ENCODE measurements at places on chromosomes 5 and 9.

GRCh38 chr5:159504857-159505304 lies 174.6 kb upstream of the IL12B start:
- DNase-seq = no peak

GRCh38 chr9:114614373-114614772 lies 3.3 kb downstream of the TMEM268 start:
- DNase-seq = no peak

- DNase-seq = no peak
Observed at GRCh38 chr9:94912700-94913249, 186.3 kb downstream of the AOPEP start.

DNA sequence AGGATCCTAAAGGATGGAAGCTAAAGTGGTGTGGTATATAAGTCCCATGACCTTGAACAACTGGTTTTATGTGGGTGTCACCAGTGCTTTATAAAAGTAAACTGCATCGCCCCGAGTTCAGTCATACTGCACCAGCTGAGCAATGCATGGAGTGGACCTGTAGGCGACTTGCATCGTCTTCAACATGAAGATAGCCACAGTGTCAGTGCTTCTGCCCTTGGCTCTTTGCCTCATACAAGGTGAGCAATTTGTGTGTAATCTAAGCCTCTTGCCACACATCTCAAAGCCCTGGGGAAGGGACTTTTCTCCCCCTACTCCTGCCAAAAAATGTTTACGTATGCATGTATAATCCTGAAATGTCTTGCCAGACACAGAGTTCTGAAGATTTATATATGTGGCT lies at the start of gene SPINK5:
SPINK5 (plus strand) TSS at position 120 of the 400 bp plus-strand sequence; CDS start at position 185, 65 bp downstream.
- no peak for DNase-seq

DNA sequence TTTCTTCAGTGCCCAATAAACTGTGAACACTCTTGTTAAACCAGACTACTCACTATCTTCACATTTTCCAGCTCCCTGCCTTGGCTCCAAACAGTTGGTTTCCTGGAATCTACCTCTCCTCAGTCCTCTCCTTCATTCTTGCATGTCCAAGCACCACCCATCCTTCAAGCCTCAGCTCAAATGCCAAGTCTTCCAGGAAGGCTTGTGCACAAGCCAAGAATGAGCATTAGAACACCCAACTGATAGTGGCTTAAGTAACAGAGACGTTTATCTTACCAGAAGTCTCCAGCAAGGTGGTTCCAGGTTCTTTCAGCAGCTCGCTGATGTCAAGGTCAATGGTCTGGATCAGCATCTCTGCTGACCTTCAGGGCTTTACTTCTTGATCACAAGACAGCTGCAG lies 60.1 kb downstream of the PTPDC1 start:
- no peak for DNase-seq

DNA sequence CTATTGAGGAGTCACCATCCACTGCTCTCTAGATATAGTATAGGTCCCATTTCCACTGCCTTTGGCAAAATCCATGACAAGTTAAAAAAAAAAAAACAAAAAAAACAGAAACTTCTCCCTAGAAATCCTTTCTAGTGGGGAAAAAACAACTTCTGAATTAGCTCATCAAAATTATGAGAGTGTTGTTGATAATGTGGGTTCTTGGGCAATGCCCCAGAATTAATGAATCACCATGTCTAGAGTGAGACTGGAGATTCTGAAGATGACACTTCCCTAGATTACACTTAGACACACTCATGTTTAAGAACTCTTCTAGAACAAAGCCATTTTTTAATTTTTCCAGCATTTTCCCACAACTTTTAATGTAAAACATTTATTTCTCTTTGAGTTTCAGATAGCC lies 728.0 kb upstream of the C9orf72 start:
- no peak for DNase-seq

DNA sequence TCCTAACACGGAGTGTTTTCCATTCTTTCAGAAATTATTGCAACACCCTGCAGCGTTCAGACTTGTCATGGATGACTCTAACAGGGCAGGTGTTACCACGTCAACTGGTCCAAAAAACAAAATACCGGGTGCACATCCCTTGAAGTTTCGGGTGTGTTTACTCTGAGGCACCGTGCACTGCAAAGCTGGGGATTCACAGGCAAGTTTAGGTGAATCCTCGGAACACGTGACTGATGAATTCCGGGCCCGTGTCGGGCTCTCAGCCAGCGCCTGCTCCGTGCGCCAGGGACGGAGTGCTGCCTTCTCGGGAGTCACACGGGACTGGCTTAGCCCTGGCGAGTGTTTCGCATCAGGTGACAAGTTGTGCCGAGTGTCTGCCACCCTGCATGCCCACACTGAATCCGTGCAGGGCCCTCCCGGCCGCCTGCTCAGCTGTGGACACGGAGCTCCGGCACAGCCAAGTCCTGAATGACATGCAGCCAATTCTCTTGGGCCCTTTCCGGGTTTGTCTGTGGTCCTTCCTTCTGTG lies 66.0 kb upstream of the IRX4 start:
- no peak for DNase-seq

- no peak for DNase-seq
Observed at GRCh38 chr5:81552852-81553566, 159.1 kb upstream of the ACOT12 start.

DNA sequence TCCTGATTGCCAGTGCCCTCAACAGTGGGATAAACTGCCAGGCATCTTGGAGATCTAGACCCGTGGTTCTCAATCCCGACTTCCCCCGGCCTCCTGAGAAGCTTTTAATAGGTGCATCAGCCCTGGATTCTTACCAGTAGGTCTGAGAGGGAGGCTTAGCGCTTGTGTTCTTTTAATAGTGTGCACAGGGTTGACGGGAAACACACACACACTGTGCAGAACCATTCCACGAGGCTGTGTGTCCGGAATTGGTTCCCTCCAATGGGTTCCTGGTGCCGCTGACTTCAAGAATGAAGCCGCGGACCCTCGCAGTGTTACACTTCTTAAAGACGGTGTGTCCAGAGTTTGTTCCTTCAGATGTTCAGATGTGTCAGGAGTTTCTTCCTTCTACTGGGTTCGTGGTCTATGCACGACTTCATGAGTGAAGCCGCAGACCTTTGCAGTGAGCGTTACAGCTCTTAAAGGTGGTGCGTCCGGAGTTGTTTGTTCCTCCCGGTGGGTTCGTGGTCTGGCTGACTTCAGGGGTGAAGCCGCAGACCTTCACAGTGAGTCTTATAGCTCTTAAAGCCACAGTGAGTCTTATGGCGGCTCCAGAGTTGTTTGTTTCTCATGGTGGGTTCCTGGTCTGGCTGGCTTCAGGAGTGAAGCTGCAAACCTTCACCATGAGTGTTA lies 46.6 kb upstream of the PRSS3 start:
- peak; percentile 14 for DNase-seq

DNA sequence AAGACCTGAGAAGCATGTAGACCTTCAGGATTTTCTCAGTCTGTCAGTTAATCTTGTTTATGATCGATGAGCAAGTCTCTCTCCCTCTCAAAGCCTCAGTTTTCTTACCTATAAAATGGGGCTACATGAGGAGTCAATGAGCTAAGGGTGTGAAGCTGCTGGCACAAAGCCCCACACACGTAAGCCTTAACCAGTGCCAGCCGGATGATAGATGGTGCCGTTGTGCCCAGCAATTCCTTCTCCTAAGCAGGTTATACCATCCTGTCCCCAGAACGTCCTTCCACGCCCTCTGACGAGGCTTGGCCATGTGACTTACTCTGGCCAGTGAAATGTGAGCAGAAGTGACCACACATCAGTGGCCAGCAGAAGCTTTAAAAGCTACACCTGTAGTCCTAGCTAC lies 179.0 kb downstream of the C9orf50 start:
- DNase-seq = no peak

DNA sequence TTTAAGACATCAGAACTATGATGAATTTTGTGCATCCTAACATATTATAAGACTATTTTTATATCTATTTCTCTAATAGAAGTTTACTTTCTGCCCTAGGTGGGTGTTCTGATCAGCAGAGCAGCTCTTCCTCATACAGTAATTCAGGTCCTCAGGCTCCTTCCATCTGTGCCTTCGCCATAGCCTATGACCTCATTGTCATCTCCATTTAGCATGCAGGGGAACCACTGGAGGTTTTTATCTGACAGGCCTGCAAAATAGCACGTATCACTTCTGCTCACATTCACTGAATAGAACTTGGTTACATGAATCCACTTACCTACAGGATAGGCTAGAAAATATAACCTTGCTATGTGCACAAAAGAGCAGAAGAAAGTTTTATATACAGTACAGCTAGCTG lies 159.4 kb upstream of the CCNH start:
- no peak for DNase-seq

DNA sequence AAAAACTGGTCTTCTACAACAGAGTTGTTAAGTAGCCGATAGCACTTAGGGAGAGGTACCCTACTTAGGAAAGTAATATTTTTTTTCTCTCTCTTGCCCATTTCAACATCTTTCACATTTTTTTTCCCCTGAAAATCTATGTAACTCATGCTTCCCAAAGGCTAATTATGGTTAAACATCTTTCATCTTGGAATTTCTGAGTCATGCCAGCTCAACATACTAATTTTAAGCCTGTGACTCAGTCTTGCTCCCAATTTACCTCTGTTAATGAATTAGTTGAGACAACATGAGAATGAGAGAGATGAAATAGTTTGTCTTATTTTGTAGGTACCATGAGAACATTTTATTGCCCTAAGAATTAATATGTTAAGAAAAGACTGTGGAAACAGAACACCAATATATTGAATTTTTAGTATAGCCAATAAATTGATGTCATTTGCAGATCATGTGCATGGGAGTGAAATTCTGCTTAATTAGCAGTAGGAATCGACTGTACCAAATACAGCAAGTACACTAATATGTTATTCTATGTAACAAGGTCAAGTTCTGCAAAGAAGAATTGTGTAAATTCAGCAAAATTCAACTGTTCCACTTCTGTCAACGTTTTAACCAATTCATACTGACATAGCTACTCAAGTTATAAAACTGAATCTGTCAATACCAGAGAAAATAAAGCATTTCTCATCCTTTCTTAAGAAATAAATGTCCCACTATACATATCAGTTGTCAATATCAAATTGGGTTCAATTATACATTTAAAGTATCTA lies 550.0 kb downstream of the PTPRD start:
- no peak for DNase-seq

GRCh38 chr5:174140452-174141020 lies 95.0 kb downstream of the NSG2 start:
- DNase-seq = no peak

DNA sequence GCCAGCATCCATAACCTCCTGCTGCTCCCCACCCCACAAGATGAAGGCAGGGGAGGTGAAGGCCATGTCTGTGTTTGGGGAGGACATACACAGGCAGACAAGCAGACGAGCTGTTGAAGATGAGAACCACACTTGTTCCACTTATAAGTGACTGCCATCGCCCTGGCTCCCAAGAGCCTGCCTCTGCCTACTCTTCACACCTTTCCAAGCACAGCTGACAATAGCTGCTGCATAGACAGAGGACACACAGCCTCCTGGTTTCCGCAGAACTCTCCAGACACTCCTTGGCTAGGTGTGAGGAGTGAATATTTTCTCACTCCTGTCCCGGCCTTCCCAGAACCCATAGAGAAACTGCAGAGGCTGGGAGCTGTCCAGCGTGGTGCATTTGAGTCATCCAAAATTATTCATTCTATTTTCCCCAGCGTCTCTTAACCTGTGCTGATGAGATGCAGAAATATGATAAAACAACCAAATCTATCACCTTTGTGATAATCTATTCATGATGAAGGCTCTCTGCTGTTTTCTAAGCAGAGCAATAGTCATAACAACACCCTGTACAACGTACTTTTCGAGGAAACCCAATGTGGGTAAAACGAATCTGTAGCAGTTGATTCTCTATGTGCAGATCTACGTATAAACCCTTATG lies 24.7 kb downstream of the KLF9 start:
- DNase-seq = no peak

GRCh38 chr9:27422279-27422834 lies 101.7 kb upstream of the IFNK start:
- DNase-seq = no peak

GRCh38 chr9:110897943-110898342 lies 140.3 kb downstream of the LPAR1 start:
- no peak for DNase-seq

- DNase-seq = no peak
Observed at GRCh38 chr5:173602423-173602822, 14.0 kb downstream of the BOD1 start.

DNA sequence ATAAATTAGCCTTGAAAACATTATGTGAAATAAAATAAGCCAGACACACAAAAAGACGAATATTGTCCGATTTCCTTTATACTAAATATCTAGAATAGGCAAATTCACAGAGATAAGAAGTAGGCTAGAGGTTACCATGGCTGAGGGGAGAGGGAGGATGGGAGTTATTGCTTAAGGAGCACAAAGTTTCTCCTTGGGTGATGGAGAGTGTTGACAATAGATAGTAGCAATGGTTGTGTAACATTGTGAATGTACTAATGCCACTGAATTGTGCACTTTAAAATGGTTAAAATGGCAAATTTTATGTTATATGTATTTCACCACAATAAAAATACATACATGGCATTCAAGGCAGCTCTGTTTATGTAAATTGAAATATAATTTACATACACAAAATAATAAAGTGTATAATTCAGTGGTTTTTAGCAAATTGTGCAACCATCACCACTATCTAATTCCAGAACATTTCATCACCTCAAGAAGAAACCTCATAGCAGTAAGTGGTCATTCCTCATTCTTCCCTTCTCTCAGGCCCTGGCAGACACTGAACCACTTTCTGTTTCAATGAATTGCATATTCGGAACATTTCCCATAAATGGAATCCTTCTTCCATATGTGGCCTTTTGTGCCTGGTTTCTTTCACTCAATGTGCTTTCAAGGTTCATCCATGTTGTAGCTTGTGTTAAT lies 59.2 kb downstream of the NDST1 start:
- DNase-seq = no peak

DNA sequence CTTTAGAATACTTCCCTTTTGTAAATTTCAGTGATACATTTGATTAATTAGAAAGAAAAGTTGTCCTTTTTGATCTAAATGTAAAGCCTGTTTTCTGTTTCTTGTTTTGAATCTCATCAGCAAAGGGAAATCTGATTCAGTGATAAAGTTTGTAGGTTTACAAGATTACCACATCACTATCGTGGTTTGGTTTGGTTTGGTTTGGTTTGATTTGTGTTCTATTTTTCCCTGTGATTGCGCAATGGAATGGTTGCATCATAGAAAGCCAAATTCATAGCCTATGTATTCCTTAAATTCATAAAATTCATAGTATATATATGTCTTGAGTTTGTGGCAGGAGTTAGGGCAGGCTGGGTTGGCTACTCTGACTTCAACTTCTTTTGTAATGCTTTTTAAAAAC lies 15.2 kb downstream of the SRFBP1 start:
- DNase-seq = no peak

- DNase-seq = no peak
Observed at GRCh38 chr9:16213781-16214515, 656.5 kb downstream of the BNC2 start.

GRCh38 chr9:4381744-4382143 lies 81.9 kb upstream of the GLIS3 start:
- no peak for DNase-seq

DNA sequence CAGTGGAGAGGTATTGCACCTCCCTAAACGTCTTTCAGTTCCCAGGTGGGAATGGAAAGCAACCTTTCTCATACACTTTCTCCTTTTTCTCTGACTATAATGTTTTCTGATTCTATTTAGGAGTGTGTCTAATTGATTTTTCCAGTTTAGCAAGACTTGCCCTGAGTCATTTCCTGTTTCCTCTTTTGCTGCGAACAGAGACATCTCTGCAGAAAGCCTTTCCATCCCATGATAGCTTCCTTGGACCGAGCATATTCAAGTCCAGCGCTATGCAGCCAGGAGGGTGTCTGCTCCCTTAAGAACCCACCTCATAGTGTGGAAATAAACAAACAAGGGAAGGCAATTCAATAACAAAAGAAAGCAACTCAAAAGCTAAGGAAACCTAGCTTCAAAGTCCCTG lies 60.0 kb upstream of the CDH6 start:
- no peak for DNase-seq
